ENCODE measurements at places on chromosomes 1 and 21.
A peak's percentile ranks its signal among the peaks of the same experiment; 100 is the strongest.

DNA sequence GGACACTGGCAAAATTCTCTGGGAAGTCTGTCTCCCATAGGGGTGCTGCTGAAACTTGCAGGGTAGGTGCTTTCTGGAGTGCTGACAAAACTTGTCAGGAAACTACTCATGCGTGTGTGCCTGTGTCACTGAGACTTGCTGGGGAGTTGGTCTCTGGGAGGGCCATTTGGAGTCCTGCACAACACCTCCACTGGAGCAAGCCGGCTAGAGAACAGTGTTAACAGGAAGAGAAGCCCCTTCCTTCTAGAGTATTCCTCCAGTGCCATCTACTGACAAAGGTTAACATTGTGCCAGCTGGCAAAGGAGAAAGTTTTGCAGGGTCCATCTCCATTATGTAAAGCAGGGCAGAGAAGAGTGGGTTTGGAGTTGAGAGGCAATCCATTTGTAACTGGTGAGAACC, 30.0 kb downstream of the ZMYM4 start:
- DNase-seq = peak; percentile 39

GRCh38 chr1:172602706-172603105, 56.2 kb upstream of the FASLG start:
- no peak for DNase-seq

GRCh38 chr21:37196847-37197246, 70.3 kb downstream of the VPS26C start:
- DNase-seq = no peak

DNA sequence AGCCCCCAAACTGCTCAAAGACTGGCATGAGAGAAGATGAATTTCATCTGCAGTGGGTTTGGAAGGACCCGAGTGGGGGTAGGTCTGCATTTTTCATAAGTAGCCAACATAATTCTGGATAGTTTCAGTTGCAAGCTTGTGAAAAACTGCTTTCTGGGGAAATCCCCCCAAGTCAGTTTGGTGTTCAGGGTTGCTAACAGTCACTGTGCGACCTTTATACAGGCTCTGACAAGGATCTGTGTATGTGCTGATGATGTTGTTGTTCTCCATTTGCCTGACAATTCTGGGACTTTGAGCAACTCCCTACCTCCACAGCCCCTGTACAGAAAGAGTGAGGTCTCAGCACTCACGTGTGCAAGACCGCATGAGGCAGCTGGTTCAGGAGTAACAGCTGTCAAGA, 87.9 kb downstream of the SUSD4 start:
- DNase-seq = no peak

- no peak for DNase-seq
Observed at GRCh38 chr1:10232163-10232562, 21.8 kb downstream of the KIF1B start.

DNA sequence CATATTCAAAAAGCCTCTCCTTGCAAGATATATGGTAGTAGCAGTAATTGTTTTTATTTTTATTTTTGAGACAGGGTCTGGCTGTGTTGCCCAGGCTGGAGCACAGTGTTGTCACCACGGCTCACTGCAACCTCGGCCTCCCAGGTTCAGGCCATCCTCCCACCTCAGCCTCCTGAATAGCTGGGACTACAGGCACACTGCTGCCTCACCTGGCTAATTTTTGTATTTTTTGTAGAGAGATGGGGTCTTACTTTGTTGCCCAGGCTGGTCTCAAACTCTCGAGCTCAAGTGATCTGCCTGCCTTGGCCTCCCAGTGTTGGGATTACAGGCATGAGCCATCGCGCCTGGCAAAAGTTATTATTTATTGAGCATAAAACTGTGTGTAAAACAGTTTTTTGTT, 38.4 kb downstream of the SLC66A1 start:
- DNase-seq = no peak

DNA sequence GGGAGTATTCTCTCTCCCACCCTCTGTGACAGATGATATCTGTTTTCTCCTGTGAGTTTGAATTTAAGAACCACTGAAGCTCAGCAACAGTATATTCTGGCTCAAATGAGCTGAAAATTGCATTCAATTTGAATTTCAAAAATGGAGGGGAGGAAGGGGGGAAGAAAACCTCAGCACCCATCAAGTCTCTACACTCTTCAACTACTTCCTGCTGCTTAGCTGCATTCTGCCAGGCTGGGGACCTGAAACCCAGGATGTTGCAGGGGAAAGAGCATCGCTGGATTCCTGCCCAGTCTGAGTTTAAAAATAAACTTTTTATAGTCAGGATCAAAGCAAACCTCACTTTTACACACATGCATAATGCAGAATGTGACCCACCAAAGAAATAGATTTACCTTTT, 214.3 kb upstream of the ESRRG start:
- no peak for DNase-seq

- DNase-seq = peak; percentile 83
Observed at GRCh38 chr1:203271018-203271743, 34.1 kb upstream of the BTG2 start.

DNA sequence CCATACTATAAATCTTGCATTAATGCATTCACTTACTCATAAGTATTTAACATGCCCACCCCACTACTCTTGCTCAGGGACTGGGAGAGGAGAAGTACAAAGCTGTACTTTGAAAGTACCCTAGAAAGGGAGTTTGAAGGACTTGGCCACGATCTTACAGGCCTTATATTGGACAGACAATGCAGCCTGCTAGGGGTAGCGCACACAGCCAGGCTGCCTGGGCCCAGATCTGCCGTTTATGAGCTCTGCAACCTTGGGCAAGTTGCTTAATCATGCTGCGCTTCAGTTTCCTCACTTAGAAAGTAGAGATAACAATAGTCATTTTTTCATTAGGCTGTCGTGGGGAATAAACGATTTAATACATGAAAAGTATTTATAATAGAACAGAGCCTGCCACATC, 110.1 kb downstream of the CDC7 start:
- DNase-seq = no peak

DNA sequence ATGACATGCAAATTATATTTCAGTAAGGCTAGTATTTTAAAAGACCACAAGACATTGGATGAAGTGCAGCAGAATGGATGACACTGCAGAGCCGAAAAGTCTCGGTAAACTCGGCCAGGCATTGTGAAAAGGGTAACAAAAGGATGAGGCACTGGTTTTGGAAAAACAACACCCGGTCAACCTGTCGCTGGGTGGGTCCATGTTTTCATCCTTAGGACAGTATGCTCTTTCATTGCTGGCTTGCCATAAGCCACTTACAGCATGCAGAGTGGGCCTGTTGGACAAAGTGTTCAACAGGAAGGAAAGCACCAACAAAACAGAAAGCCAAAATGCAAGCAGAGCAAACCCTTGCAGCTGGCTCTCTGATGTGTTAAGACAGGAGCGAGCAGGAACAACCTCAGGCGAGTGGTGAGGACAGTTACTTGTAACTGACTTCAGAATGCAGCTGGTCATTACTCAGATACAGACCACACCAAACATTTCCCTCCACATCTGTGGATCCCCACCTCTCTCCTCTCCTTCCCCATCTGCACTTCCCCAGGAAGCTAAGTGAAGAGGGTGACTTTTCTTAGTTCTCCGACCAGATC, 2.9 kb upstream of the RCAN1 start:
- DNase-seq = no peak

- no peak for DNase-seq
Observed at GRCh38 chr1:54870869-54871268, 16.1 kb downstream of the DHCR24 start.

- peak; percentile 52 for DNase-seq
Observed at GRCh38 chr1:200979574-200980451, 43.7 kb downstream of the KIF21B start.

DNA sequence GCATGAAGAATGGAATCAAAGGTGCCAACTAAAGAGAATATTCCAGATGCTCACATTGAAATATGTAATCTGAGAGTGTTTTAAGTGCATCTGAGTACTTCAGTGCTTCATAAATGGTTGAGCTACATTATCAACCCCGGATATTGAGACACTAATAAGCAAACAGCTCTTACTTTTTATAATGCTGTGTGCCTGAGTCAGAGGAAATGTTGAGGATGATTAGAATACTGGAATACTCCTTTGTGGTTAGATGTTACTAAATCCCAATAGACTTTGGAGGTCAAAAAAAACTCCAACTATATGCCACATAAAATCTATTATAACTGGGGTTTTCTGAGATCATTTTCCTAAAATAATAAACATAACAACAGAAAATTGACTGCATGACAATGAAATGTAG, 12.5 kb upstream of the KCNA3 start:
- DNase-seq = no peak

DNA sequence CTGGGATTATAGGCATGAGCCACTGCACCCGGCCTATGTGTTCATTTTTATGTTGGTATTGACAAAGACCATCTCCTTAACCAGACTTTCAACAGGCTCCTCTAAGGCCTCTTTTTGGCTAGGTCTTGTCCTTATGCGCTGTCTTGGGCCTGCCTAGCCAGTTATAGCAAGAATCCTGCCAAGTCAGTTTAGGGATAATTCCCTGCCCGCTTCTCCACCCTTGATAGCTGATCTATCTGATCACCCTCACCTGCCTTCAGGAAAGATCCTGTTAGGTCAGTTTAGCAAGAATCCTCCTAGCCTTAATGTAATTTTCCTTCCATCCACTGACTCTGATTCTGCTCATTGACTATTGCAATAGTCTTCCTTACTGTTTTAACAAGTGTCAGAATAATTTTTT, 2.4 kb upstream of the B4GALT3 start:
- DNase-seq = no peak

DNA sequence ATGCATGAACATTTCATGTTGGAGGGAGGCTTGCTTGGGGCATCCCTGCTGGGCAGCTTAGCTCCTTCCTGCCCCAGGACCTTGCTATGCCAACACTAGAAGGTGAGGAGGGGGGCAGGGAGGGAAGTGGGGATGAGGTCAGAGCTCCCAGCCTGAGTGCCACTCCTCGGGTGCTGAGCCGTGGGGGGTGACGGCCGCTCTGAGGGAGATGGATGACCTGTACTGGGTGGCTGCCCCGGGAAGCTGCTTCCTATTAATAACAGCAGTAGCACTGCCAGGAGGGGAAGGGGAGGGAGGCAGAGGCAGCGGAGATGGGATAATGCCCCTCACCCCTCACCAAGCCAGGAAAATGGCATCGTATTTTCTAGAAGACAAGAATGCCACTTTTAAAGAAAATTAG, 60.6 kb downstream of the UBIAD1 start:
- DNase-seq = no peak

- DNase-seq = no peak
Observed at GRCh38 chr1:109917768-109918606, 7.3 kb downstream of the CSF1 start.

- no peak for DNase-seq
Observed at GRCh38 chr21:15275615-15276235, 210.9 kb upstream of the NRIP1 start.

GRCh38 chr1:160267284-160267991, 5.1 kb upstream of the DCAF8 start:
- no peak for DNase-seq

GRCh38 chr1:168428063-168428731, 115.6 kb downstream of the XCL2 start:
- DNase-seq = no peak

GRCh38 chr1:33908324-33908956, 44.6 kb downstream of the HMGB4 start:
- no peak for DNase-seq

DNA sequence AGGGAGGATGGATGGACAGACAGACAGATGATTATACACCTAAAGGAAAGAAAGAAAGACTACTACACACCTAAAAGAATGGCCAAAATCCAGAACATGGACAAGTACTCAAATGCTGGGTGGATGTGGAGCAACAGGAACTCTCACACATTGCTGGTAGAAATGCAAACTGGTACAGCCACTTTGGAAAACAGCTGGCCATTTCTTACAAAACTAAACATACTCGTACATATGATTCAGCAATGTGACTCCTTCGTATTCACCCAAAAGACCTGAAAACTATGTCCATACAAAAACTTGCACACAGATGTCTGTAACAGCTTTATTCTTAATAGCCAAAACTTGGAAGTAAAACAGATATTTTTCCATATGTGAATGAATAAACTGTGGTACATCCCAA, 51.3 kb downstream of the PRPF38A start:
- DNase-seq = no peak

GRCh38 chr1:42319128-42319851, 15.7 kb downstream of the FOXJ3 start:
- peak; percentile 31 for DNase-seq

GRCh38 chr21:23624281-23624680, 1983.0 kb downstream of the MRPL39 start:
- no peak for DNase-seq

GRCh38 chr1:199747984-199748383, 279.5 kb upstream of the NR5A2 start:
- no peak for DNase-seq

DNA sequence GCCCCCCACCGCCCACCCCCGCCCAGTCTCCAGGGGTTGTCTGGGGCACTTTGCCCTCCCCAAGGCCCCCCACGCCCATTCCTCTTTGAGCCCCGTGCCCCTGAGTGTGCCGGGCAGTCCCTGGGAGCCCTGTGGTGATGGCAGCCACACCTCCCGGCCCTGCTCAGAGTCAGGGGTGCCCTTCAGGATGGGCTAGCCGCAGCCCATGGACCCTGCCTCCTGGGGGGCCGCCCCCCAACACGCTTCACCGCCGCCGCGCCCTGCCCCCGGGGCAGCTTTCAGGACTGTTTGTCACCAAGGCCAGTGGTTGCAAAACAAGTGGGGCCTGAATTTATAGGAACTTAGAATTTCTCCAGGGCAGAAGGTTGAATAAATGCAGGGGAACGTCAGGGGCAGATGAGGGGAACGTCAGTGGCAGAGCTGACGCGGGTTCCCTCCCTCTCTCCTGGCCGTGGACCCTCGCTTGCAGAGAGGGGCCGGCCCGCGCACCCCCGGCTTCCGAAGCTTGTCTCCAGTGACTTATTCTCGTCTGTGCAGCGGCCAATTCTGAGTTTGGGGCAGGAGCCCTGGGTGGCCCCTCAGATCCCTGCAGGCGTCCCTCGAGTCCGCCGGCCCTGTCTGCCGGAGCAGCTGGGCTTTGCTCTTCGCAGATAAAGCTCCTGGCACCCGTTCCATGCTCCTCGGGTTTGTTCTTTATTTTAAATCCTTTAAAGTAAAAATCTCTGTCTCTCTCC, 41.2 kb upstream of the ADARB1 start:
- DNase-seq = no peak

GRCh38 chr1:219712506-219712905, 99.6 kb upstream of the ZC3H11B start:
- no peak for DNase-seq

GRCh38 chr1:208601561-208601960, 357.4 kb upstream of the PLXNA2 start:
- no peak for DNase-seq

DNA sequence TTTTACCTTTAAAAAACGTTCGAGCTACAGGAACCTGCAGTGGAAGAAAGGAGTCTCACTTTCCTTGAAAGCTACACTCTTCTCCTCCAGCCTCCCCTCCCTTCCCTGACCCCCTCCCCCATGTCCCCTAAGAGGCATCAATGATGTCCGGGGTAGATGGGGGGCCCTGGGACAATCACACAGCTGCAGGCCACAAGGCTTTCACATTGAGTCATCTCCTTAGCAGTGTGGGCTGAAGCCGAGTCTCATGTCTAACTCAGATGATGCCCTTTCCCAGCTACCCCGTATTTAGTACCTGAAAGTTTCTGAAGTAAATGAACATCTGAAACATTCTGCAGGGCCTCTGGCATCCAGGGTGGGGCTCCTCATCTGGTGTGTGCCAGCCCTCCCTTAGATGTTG, 6.3 kb upstream of the GPR25 start:
- peak; percentile 46 for DNase-seq

GRCh38 chr1:44236490-44237272, 23.4 kb downstream of the DMAP1 start:
- DNase-seq = no peak

GRCh38 chr1:168801032-168801745, 72.2 kb upstream of the DPT start:
- DNase-seq = no peak
